ENCODE measurements at places on chromosomes 5 and 9. TPM values are rescaled to one million over a fixed set of nuclear protein-coding genes. Genes with fewer than 3 reads are reported as not detected.

GRCh38 chr5:53482717-53483638 is 2.5 kb downstream of the FST start:
- no peaks in the 10 kb centered on the region for H3K27me3 ChIP-seq
- no peak for DNase-seq
- H3K4me1 ChIP-seq: no peaks in the 10 kb centered on the region
- peak overlapping the region; percentile 67 for H3K27ac ChIP-seq

DNA sequence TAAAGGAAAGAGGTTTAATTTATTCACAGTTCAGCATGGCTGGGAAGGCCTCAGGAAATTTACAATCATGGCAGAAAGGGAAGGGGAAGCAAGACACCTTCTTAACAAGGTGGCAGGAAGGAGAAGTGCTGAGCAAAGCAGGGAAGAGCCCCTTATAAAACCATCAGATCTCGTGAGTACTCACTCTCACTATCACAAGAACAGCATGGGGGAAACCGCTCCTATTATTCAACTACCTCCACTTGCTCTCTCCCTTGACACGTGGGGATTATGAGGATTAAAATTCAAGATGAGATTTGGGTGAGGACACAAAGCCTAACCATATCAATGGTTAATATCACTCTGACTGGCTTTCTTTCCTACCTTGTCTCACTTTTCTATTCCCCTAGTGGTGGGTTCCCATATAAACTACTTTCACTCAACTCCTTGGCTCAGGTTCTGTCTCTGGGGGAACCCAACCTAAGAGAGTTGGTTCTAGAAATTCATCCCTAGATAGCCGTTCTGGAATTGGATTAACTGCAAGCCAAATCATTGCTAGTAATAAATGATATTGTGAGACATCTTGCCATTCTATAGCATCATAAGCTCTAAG is 749.8 kb upstream of the GRAMD2B start:
- H3K36me3 ChIP-seq: no peaks in the 10 kb centered on the region
- H3K27ac ChIP-seq: no peak overlapping the region
- H3K4me3 ChIP-seq: no peak overlapping the region
- H3K4me1 ChIP-seq: no peaks in the 10 kb centered on the region

DNA sequence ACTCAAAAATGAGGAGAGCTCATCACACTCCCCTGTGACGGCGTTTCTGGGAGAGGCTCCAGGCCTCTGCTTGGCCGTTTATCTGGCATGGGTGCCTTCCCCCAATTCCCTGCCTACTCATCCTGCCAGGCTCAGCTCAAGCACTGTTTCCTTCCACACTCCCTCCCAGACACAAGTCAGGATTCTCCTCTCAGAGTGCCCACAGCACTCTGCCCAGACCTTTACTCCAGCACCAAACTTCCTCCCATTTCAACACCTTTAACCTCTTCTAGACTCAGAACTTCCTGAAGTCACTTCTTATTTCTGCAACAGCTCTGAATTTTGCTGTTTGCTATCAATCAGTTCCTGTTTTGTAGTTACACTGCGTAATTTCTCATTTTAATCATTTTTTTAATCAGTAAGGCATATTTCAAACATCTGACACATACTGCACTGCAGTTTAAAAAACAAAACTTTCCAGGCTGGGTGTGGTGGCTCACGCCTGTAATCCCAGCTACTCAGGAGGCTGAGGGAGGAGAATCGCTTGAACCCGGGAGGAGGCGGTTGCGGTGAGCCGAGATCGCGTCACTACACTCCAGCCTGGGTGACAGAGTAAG is 16.0 kb downstream of the TRMO start:
- H3K27me3 ChIP-seq: no peaks in the 10 kb centered on the region
- H3K4me3 ChIP-seq: no peak overlapping the region
- no peak overlapping the region for H3K27ac ChIP-seq
- peaks cover 20% of the 10 kb centered on the region for H3K36me3 ChIP-seq
- H3K4me1 ChIP-seq: no peaks in the 10 kb centered on the region
- no peak for DNase-seq

DNA sequence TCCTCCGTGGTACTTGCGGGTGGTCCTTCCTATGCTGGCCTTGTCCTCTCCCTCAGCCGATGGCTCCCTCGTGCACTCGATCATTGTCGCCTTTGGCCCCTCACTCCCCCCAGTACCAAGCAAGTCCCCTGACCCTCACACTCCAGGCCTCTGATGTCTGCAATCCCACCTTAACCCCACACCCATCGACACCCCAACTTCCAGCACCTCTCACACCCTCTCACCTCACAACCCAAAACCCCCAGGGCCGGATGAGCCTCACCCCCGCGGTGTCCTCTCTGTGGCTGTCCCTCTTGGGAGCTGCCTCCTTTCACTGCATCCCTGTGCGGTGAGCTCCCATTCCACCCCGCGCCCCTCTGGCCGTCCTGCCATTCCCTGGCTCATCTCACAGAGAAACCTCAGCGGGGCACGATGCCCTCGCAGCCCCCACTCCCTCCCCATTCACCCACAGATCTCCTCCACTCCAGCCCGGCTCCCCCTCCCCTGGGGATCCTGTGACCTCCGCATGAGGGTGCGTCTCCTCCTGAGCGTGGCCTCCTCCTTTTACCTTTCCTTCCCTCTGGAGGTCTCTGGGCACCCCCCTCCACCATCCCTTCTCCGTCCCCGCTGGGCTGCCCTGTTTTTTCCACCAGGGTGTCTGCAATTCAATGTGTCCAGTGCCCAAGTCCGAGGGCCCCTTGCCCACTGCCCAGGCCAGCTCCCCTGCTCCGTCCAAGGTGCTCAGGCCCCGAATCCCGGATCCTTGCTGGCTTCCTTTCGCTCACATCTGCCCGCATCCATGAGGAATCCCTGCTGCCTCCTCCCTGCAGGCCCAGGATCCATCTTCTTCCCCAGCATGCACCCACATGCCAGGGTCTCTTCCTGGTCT is 15.8 kb upstream of the RNU6ATAC start:
- H3K27ac ChIP-seq: no peak overlapping the region
- H3K36me3 ChIP-seq: no peaks in the 10 kb centered on the region
- DNase-seq: no peak
- no peak overlapping the region for H3K4me3 ChIP-seq
- no peaks in the 10 kb centered on the region for H3K27me3 ChIP-seq
- peaks cover 9% of the 10 kb centered on the region for H3K4me1 ChIP-seq

DNA sequence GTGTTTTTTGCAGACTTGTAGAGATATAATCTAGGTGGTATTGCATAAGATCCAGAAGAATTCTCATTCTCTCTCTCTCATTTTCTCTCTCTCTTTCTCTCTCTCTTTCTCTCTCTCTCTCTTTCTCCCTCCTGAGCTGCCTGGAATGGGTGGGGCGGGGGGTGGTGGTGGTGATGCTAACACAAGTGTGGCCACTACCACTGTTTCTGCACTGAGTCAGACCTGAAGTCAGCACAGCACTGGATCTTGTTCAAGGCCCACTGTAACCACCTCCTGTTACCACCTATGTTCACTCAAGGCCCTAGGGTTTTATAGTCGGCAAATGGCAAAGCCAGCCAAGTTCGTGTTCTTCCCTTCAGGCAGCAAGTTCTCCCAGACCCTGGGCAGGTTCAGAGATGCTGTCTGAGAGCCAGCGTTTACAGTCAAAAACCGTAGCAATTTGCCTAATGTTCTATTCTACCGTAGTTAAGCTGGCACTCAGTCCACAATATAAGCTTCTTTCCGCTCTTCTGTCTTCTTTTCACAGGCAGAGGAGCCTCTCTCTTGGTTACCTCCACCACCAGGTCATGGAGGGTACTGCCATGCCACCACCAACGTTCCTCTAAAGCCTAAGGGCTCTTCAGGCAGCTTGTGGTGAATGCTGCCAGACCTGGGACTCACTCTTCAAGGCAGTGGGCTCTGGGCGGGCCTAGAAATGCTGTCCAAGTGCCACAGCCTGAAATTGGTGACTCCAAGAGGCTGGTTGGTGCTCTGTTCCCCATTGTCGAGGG is 235.7 kb upstream of the PRR16 start:
- no peak for DNase-seq
- no peaks in the 10 kb centered on the region for H3K4me1 ChIP-seq
- H3K4me3 ChIP-seq: no peak overlapping the region
- H3K27me3 ChIP-seq: no peaks in the 10 kb centered on the region
- no peaks in the 10 kb centered on the region for H3K36me3 ChIP-seq
- H3K27ac ChIP-seq: no peak overlapping the region

- H3K27me3 ChIP-seq: no peaks in the 10 kb centered on the region
- H3K27ac ChIP-seq: no peak overlapping the region
- no peaks in the 10 kb centered on the region for H3K36me3 ChIP-seq
- H3K4me3 ChIP-seq: no peak overlapping the region
These were observed 174.5 kb downstream of the FGF18 start for GRCh38 chr5:171593976-171594375.

- no peak overlapping the region for H3K4me3 ChIP-seq
- no peak for DNase-seq
- peaks cover 30% of the 10 kb centered on the region for H3K4me1 ChIP-seq
- H3K27ac ChIP-seq: no peak overlapping the region
- no peaks in the 10 kb centered on the region for H3K27me3 ChIP-seq
These were observed 37.5 kb downstream of the CNOT8 start for GRCh38 chr5:154895606-154896561.

- H3K4me1 ChIP-seq: no peaks in the 10 kb centered on the region
- no peaks in the 10 kb centered on the region for H3K27me3 ChIP-seq
- no peak overlapping the region for H3K4me3 ChIP-seq
- DNase-seq: no peak
- H3K27ac ChIP-seq: no peak overlapping the region
- H3K36me3 ChIP-seq: no peaks in the 10 kb centered on the region
These were observed 192.0 kb downstream of the FBN2 start for GRCh38 chr5:128346038-128346437.

DNA sequence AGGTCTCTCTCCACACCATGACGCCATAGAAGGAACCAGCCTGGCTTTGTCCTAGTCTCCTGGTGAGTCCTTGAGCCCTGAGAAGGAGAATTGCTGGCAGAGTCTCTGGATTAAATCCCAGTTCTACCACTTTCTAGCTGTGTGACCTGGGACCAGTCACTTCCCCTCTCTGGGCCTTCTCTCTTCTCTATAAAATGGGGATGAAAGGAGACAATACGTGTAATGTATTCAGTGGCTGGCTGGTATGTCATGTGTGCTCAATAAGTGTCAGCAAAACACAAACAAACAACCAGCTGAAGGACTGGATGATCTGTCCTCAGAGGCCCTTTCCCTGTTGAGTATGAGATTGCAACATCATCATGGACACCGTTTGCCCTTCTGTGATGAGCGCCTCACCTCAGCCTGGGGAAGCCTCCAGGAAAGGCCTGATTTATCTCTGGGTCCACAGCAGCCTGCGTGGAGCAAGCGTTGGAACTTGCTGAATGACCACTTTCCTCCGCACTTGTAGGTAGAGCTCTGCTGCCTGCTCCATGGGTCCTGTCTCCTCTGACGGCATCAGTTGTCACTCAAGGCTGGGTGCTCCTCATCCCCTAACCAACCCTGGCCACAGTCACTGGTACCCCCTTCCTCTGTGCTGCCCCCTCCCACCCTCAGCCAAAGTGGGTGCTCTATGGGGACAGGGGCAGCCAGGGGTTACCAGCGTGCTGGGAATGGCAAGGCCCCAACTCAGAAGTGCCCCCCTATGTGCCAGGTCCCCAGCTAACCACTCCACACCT is 3.6 kb upstream of the NR5A1 start:
- H3K27ac ChIP-seq: no peak overlapping the region
- no peaks in the 10 kb centered on the region for H3K36me3 ChIP-seq
- no peaks in the 10 kb centered on the region for H3K4me1 ChIP-seq
- H3K4me3 ChIP-seq: no peak overlapping the region
- no peaks in the 10 kb centered on the region for H3K27me3 ChIP-seq

GRCh38 chr5:177086654-177087397 is at the start of gene FGFR4:
Gene FGFR4 (plus strand): TSS chr5:177086915. CDS start chr5:177089603, 2,688 bp downstream.
- H3K4me3 ChIP-seq: peak within 1 kb of the TSS; percentile 70
- H3K27ac ChIP-seq: no peak within 1 kb of the TSS
- no peak for DNase-seq
- no peaks in the 10 kb centered on the region for H3K36me3 ChIP-seq

TIMD4 gene
- 7.6 TPM for total RNA-seq

GRCh38 chr9:136543830-136544547 is 1.9 kb downstream of the NOTCH1 start:
- H3K27ac ChIP-seq: peak overlapping the region; percentile 77
- peaks cover 7% of the 10 kb centered on the region for H3K36me3 ChIP-seq
- H3K4me3 ChIP-seq: peak overlapping the region; percentile 88
- peaks cover 60% of the 10 kb centered on the region for H3K4me1 ChIP-seq
- DNase-seq: no peak

DNA sequence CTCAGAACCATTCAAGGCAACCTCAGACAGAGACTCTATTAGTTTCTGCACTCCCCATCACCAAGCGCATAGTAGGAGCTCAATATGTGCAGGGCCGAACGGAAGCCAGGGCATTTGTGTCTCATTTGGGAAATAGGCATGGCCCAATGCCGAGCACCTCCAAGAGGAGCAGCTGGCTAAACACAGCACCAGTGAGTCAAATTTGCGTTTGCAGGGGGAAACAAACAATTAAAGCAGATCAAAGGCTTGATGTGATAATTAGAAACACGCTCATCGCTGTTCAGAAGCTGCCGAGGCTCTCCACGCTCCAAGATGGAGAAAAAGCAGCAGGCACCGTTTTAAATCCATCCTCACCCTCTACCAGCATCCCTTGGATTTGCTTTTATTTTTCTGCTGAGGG is 225.3 kb downstream of the AGTPBP1 start:
- DNase-seq: no peak
- no peak overlapping the region for H3K4me3 ChIP-seq
- H3K36me3 ChIP-seq: no peaks in the 10 kb centered on the region
- H3K27ac ChIP-seq: no peak overlapping the region
- H3K27me3 ChIP-seq: no peaks in the 10 kb centered on the region
- no peaks in the 10 kb centered on the region for H3K4me1 ChIP-seq

IGIP gene
- 24.2 TPM for total RNA-seq

- no peaks in the 10 kb centered on the region for H3K4me1 ChIP-seq
- no peak for DNase-seq
- H3K36me3 ChIP-seq: peaks cover 5% of the 10 kb centered on the region
- H3K27ac ChIP-seq: no peak overlapping the region
- H3K4me3 ChIP-seq: no peak overlapping the region
- no peaks in the 10 kb centered on the region for H3K27me3 ChIP-seq
These were observed 66.5 kb upstream of the TGFBR1 start for GRCh38 chr9:99038484-99038820.
